Fibroblast of lung (primary cell): ENCODE measurements at places on chromosomes 4 and X.

GRCh38 chr4:107069049-107069448, 32.9 kb upstream of the DKK2 start:
- H3K27ac ChIP-seq: no peak overlapping the region
- H3K36me3 ChIP-seq: no peaks in the 10 kb centered on the region
- H3K4me1 ChIP-seq: no peaks in the 10 kb centered on the region

- no peak overlapping the region for H3K4me3 ChIP-seq
- H3K4me1 ChIP-seq: no peaks in the 10 kb centered on the region
- no peaks in the 10 kb centered on the region for H3K36me3 ChIP-seq
- H3K27ac ChIP-seq: no peak overlapping the region
- no peak for DNase-seq
These were observed 3.4 kb downstream of the RNF212 start for GRCh38 chr4:1109898-1110506.

GRCh38 chr4:148240241-148240640, 202.0 kb downstream of the NR3C2 start:
- H3K27me3 ChIP-seq: no peaks in the 10 kb centered on the region
- no peak for DNase-seq
- no peaks in the 10 kb centered on the region for H3K36me3 ChIP-seq
- H3K4me3 ChIP-seq: no peak overlapping the region
- no peaks in the 10 kb centered on the region for H3K4me1 ChIP-seq

DNA sequence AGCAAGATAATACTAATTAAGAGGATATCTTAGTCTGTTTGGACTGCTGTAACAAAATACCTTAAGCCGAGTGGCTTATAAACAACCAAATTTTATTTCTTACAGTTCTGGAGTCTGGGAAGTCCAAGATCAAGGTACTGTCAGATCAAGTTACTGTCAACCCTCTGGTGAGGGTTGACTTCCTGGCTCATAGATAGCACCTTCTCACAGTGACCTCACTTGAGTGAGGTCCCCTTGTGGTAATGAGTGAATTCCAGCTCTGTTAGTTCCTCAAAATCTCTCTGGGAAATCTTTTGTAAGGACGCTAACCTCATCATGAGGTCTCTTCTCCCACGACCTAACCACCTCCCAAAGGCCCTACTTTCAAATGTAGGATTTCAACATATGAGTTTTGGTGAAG, 36.9 kb upstream of the ADGRA3 start:
- no peak overlapping the region for H3K27ac ChIP-seq
- H3K4me1 ChIP-seq: no peaks in the 10 kb centered on the region
- H3K4me3 ChIP-seq: no peak overlapping the region
- peak; percentile 11 for DNase-seq
- H3K36me3 ChIP-seq: no peaks in the 10 kb centered on the region

- H3K27me3 ChIP-seq: no peaks in the 10 kb centered on the region
- no peak overlapping the region for H3K27ac ChIP-seq
- H3K36me3 ChIP-seq: no peaks in the 10 kb centered on the region
- H3K4me3 ChIP-seq: no peak overlapping the region
These were observed 137.8 kb upstream of the SLC4A4 start for GRCh38 chr4:71201057-71201456.

GRCh38 chr4:146522869-146523205, 1.1 kb upstream of the SLC10A7 start:
- peak; percentile 8 for DNase-seq
- peak overlapping the region; percentile 84 for H3K27ac ChIP-seq
- no peaks in the 10 kb centered on the region for H3K36me3 ChIP-seq
- no peaks in the 10 kb centered on the region for H3K27me3 ChIP-seq

DNA sequence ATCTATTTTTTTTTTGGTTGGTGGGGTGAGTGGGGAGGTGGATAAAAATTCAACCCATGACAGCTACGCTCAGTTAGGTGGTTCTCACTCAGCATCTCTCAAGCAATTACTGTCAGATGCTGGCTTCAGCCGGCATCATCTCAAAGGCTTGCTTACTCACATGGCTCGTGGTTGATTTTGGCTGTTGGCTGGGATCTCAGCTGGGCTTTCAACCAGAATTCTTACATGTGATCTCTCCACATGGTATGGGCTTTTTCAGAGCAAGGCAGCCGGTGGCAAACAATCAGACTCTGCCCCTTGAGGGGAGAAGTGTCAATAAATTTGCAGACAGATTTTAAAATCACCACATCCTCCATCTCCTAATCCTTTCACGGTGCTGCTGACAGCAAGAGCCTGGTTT, 47.2 kb downstream of the SLC34A2 start:
- no peak overlapping the region for H3K4me3 ChIP-seq
- H3K4me1 ChIP-seq: no peaks in the 10 kb centered on the region
- H3K27me3 ChIP-seq: no peaks in the 10 kb centered on the region
- H3K27ac ChIP-seq: no peak overlapping the region
- peak; percentile 19 for DNase-seq
- no peaks in the 10 kb centered on the region for H3K36me3 ChIP-seq

DNA sequence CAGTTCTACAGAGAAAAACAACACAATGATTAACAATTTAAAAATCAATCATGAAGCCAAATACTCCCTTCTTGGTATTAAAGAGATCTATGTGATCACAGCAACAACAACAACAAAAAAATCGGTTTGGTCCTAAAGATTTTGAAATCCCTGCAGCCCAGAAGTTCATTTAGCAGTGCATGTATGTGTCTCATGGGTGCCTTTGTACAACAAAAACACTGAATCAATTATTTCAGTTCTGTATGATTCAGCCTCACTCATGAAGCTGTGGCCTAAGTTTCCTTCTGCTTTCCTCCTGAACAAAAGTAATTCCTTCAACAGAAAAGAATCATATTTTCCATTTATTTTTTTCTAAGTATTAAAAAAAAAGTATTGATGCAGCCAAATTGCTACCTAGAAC, 393.4 kb upstream of the NDST3 start:
- no peaks in the 10 kb centered on the region for H3K36me3 ChIP-seq
- H3K4me3 ChIP-seq: no peak overlapping the region
- no peak overlapping the region for H3K27ac ChIP-seq
- no peak for DNase-seq
- no peaks in the 10 kb centered on the region for H3K4me1 ChIP-seq

- no peaks in the 10 kb centered on the region for H3K27me3 ChIP-seq
- no peaks in the 10 kb centered on the region for H3K36me3 ChIP-seq
These were observed 94.0 kb upstream of the TEX13A start for GRCh38 chrX:105314458-105314857.

DNA sequence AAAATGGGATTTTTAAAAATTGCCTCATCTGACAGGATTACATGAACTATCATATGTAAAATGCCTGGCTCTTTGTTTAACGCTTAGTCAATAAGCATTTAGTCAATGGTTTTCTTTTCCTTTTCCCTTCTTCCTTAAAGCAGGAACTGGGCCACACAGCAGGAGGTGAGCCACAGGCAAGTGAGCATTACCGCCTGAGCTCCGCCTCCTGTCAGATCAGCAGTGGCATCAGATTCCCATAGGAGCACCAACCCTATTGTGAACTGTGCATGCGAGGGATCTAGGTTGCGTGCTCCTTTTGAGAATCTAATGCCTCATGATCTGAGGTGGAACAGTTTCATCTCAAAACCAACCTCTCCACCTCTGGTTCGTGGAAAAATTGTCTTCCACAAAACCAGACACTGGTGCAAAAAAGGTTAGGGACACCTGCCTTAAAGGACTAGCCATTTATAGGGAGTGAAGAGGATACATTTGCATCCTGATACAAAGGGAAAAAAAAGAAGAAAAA, 306.1 kb downstream of the FBXW7 start:
- H3K27me3 ChIP-seq: no peaks in the 10 kb centered on the region
- H3K36me3 ChIP-seq: no peaks in the 10 kb centered on the region
- H3K4me3 ChIP-seq: no peak overlapping the region
- H3K27ac ChIP-seq: no peak overlapping the region
- DNase-seq: no peak
- H3K4me1 ChIP-seq: no peaks in the 10 kb centered on the region

DNA sequence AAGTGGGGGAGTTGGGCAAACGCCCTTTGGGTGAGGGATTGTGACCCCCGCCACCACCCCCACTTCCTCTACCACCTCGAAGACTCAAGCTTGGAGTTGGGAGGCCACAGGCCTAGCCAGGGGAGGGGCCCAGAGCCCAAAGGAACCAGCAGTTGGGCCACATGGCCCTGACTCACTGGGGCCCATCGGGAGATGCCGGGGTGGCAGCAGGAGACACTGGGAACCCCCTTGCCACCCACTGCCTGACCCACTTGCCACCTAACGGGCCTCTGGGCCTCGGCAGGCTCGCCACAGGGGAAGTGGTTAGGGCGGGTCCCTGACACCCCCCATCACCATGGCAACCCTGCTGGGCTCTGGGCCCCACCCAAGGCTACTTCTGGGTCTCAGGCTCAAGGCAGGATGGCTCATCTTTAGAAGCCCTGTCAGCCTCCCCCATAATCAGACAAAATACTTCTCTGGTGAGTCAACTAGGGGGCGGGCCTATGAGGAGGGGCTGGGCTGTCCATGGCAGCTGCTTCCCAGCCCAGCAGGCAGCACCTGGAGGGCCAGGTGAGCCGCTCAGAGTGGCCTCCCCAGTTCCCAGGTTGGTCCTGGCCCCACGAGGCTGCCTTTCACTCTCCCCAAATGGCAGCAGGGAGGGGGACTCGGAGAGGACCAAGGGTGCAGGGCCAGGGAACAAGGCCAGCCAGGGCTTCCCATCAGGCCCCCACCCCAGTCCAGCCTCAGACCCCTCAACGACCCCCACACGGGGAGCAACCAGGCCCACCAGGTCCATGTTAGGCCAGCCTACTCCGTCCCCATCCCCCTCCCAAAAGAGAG, 5.6 kb downstream of the FLNA start:
- H3K27me3 ChIP-seq: no peaks in the 10 kb centered on the region
- H3K36me3 ChIP-seq: peaks cover 34% of the 10 kb centered on the region
- H3K27ac ChIP-seq: peak overlapping the region; percentile 92
- peaks cover 6% of the 10 kb centered on the region for H3K4me1 ChIP-seq

GRCh38 chr4:145847764-145848163, 90.9 kb downstream of the ZNF827 start:
- H3K27me3 ChIP-seq: no peaks in the 10 kb centered on the region
- no peak overlapping the region for H3K4me3 ChIP-seq
- no peak overlapping the region for H3K27ac ChIP-seq
- H3K4me1 ChIP-seq: no peaks in the 10 kb centered on the region

DNA sequence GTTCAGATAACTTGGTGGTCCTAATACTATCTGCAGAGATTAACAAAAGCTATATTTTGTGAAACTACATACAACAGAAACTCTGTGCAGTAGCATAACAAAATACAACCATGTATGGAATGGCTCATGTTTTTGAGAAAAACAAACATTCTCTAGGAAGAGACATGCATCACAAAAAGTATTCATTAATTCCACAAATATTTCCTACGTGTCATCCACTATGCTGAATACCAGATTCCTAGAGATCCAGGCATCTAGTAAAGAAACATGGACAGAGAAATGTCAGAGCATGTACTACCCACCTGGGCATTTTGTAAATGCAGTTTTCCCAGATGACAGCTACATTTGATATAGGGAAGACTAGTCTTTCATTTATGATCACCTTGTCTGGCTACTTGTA, 248.1 kb downstream of the OPHN1 start:
- no peaks in the 10 kb centered on the region for H3K27me3 ChIP-seq
- H3K27ac ChIP-seq: no peak overlapping the region
- H3K36me3 ChIP-seq: no peaks in the 10 kb centered on the region

DNA sequence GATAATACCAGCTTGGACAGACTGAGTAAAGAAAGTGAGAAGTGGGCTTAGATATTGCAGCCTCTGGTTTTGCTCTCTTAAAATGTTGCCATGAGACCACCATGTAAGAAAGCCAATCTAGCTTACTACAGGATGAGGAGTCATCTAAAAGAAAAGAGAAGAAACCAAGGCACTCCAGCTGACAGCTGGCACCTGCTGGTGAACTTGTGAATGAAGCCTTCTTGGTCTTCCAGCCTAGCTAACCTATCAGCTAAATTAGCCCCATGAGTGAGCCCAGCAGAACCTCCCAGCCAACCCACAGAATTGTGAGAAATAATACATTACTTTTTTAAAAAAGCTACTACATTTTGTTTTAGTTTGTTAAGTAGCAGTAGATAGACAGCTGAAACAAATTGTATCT, 154.5 kb upstream of the QRFPR start:
- no peaks in the 10 kb centered on the region for H3K36me3 ChIP-seq
- no peak overlapping the region for H3K4me3 ChIP-seq
- H3K27ac ChIP-seq: no peak overlapping the region
- no peaks in the 10 kb centered on the region for H3K27me3 ChIP-seq

- H3K4me3 ChIP-seq: no peak overlapping the region
- no peak overlapping the region for H3K27ac ChIP-seq
- peaks cover 2% of the 10 kb centered on the region for H3K4me1 ChIP-seq
- DNase-seq: peak; percentile 21
- H3K27me3 ChIP-seq: no peaks in the 10 kb centered on the region
These were observed 9.3 kb upstream of the GPRIN3 start for GRCh38 chr4:89316931-89317366.

GRCh38 chr4:102008711-102009110, 218.2 kb downstream of the BANK1 start:
- H3K4me1 ChIP-seq: no peaks in the 10 kb centered on the region
- peak; percentile 58 for DNase-seq
- H3K4me3 ChIP-seq: no peak overlapping the region
- no peaks in the 10 kb centered on the region for H3K27me3 ChIP-seq

GRCh38 chr4:16021804-16022560, 59.0 kb upstream of the FGFBP2 start:
- H3K36me3 ChIP-seq: no peaks in the 10 kb centered on the region
- no peak overlapping the region for H3K27ac ChIP-seq
- H3K27me3 ChIP-seq: peaks cover 2% of the 10 kb centered on the region
- no peak for DNase-seq

DNA sequence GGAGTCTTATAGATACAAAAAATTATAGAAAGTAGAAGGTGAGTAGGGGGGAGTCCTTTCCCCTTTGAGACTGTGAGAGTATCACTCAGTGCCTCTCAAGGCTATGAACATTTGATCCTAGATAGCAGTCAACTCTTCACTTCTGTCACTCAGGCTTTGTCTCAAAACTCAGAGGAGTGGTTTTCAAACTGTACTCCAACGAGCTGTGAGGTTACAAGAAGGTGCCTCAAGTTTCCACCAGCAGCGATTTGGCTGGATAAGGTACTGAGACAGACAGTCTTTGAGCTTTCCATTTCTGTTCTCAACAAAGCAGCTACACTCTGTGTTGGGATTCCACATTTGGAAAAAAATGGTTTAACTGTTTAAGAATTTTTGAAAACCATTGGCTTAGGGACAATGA, 48.0 kb upstream of the NDST3 start:
- no peak for DNase-seq
- H3K36me3 ChIP-seq: no peaks in the 10 kb centered on the region
- H3K4me3 ChIP-seq: no peak overlapping the region
- H3K27ac ChIP-seq: no peak overlapping the region
- no peaks in the 10 kb centered on the region for H3K4me1 ChIP-seq

DNA sequence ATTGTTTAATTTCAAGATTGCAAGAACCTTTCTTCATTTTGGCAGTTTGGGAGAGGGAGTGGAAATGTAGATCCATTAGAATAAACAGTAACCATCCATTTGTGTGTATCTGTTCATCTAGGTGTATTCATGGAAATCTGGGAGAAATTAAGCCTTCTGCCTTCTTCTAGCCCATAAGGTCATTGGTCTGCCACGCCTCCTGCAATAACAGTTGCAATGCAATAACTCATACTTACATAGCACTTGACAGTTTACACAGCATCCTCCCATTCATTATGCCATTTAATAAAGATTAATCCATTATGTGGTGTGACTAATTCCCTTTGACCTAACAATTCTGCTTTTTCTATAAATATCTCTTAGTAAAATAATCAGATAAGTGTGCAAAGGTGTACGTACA, 42.6 kb downstream of the SHROOM4 start:
- no peak overlapping the region for H3K27ac ChIP-seq
- DNase-seq: no peak
- no peaks in the 10 kb centered on the region for H3K36me3 ChIP-seq
- H3K27me3 ChIP-seq: no peaks in the 10 kb centered on the region

- no peak for DNase-seq
- no peaks in the 10 kb centered on the region for H3K4me1 ChIP-seq
- H3K27me3 ChIP-seq: no peaks in the 10 kb centered on the region
- H3K4me3 ChIP-seq: no peak overlapping the region
These were observed 78.3 kb downstream of the PARM1 start for GRCh38 chr4:75011131-75011795.
